ENCODE measurements at places on chromosomes 1 and 21.

DNA sequence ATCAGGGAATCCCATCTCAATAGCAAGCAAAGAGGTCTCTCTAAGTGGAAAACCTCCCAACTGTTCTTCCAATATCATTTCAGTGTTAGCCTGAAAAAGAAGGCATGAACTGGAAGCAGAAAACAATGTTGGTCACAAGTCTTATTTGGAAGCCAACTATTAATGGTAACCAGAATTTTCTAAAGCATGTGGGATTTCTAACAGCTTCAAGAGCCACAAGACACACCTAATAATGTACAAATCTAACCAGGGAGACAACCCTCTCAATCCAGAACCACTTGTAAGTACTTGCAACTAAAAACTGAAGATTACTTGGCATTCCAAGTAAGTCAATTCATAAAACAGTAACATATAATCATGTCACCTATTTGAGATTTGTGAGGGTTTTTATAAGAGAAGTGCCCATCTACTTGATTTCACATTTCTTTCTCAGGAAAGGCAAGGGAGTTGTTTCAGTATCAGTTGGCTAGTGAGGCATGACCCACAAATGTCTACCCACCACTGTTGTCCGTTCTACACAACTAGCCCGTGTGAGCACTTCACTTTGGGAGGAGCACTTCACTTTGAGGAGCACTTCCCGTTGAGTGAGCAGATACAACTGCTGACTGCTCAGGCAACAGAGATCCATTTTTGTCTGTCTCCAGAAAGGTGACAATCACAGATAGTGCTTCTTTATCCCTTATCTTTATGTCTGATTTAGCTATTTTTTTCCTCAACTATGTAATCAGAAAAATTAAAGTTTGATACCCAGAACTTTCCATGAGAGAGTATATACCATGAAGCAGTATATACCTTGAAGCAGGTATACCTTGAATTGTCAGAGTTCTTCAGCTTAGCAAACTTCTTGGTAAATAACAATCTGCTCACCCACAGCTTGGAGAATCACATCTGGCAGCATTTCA is 11.1 kb downstream of the STX6 start:
- DNase-seq: no peak

DNA sequence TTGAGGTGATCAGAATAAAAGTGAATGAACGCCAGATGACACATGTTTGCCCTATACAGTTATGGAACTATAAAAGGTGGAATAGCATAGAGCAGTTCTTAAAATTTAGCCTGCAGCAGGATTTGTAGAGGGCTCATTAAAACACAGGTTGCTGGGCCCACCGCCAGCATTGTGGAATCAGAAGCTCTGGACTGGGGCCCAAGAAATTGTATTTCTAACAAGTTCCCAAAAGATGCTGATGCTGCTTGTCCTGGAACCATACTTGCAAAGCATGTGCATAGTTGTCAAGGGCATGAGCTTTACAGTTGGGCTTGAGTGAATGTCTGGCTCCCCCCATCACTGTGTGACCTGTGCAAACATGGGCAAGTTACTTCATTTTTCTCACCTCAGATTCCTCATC is 37.5 kb upstream of the LRRC53 start:
- DNase-seq: no peak

DNA sequence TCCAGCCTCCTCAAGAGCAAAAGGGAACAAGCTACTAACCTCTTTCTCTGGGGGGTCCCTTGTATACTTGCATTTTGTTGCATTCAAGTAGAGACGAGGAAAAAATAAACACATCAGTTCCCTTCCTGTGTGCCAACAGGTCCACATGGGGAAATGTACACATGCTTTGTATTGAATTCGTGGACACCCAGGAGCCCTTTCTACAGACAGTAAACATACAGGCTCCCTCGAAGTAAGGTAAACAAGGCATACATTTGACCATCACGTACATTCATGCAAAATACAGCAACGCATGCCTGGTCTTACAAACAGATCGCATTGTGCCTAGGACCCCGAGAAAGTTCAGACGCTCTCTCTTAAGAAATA is 1.1 kb downstream of the KCND3 start:
- no peak for DNase-seq

DNA sequence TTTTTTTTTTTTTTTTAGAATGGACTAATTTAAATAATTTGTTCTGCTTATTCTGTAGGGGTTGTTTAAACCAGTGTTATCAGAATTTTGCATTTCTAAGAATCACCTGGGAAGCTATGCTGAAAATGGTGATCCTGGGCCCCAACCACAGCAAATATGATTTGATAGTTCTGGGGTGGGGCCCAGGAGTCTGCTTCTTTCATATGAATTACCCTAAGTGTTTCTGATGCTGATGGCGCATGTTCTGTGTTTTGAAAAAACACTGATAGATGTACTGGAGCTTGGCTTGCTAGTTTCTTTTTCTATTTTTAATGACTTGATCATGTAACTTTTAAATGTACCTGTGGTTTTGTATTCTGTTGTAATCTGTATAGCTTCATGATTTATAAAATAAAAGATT is 89.3 kb downstream of the CDC14A start:
- DNase-seq: no peak

DNA sequence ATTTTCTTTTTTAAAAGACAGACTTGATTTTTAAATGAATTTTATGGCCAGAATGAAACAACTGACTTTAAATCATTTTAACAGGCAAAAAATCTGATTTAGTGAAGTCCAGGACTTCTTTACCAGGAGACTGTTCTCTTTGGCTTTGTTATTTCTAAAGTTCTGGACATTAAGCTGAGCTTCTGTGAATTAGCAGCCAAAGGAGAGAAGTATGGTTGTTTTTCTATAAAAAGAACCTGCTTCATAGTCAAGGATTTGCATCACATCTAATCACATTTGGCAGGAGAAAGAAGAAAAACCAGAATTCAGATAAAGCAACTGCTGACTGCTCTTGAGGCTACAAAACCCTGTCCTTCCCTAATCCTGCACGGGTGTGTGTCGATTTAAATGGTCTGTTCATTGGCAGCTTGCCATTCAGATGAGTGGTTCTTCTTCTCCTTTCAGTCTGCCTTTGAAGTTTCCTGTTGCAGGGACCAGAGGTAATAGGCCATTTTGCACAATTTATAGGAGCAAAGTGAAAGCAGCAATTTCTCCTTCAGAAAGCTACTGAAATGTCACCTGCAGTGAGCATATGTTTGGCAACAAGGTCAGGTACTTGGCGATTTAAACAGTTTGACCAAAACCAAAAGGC is 215.4 kb downstream of the OLFM3 start:
- DNase-seq: no peak

DNA sequence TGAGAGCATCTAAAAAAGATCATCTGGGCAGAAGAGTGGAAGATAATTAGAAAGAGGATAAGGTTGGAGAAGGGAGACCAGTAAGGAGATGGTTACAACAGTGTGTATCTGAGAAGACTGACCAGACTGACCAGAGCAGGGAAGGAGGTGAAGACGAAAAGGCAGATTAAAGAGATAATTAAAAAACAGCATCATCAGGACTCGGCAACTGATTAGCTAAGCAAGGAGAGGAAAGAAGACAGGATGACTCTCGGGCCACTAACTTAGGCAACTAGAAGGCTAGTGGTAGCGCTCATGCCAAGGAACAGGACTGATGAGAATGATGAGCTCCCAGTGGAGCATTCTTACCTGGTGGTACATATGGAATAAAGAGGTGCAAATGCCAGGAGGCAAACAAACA is 3.9 kb downstream of the RBM34 start:
- DNase-seq: no peak

DNA sequence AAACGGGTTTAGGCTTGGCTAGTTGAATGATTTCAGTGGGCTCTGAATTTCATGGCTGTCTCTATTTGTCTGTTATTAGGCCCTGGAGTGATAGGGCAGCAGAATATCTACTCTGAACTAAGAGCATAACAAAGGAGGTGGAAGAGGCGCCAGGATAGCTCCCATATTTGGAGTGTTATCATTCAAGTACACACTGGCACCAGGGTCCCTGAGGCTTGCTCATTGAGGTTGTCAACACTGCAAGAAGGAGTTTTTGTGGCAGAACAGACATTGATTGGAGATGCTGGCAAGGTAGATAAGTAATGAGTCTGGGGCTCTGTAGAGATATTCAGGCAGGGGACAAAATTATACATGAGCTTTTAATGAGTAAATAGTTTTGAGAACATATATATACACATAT is 1748.4 kb downstream of the MRPL39 start:
- DNase-seq: no peak

- DNase-seq: no peak
Measured at GRCh38 chr1:224087286-224087794, 26.6 kb upstream of the FBXO28 start.

GRCh38 chr1:244413736-244414135 is 38.0 kb downstream of the ADSS2 start:
- no peak for DNase-seq

DNA sequence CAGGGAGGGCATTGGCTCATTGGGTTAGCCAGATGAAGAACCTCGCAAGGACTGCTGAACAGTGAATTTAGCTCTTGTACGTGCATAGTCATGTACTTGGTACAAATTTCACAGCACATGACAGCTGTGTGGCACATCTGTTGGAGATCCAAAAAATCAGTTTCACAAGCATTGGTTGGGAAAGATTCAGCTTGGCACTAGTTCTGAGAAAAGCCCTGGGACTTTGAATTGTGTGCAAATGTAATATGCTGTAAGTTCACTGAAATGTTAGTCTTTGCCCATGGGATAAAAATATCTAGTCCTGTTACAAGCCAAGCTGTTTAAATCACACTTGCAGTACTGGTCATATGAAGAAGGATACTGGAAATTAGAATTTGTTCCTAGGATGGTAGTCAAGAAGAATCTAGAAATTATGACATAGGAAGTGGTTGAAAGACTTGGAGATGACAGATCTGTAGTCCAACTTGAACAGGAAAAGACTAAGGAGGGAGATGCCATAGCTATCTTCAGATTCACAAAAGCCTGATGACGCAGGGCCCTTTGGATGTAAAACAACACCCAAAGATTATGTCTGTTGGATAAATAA is 19.2 kb downstream of the LAMC2 start:
- DNase-seq: no peak

- no peak for DNase-seq
Measured at GRCh38 chr1:77276941-77277340, 4.9 kb upstream of the AK5 start.

DNA sequence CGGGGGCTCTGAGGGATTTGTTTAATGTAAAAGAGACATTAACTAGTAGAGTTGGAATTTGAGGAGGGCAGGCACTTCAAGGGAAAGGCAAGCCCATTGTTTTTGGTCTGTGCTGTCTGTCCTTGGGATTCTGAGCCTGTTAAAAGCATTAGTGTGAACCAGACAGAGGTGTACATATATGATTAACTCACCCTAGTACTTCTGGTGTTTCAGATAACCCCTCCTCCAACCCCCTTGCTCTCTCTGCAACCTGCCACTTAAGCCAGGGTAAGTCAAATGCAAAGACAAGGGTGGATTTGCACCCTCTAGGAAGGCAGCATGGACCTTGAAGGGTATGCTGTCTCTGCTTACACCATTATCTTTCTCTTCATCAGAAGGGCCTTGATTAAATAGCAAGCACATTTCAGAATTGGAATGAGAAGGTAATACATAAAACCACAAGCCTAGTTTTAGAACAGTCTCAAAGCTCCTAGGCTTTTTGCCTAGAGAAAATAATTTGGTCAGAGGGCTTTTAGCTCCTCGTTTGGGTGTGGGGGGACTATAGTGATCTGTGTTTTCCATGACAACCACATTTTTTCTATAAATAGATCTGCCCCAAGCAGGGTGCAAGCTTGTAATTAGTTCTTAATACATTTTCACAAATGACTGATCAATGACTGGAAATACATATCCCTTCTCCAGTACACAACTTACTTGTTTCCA is 120.7 kb upstream of the SGIP1 start:
- no peak for DNase-seq

DNA sequence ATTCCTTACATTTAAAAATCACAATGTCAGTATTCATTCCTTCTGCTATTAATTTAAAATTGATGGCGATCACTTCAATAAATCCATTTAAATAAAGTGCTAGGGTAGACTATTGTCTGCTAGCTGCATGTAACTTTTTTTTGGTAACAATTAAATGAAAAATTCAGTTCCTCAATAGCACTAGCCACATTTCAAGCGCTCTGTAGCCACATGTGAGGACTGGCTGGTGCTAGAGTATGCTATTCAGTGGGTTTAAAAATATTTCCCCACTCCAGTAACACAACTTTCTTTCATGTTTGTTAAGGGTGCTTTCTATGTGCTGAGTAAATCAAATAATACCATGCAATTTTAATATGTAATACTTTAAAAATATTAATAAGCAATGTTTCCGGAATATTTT is 108.2 kb downstream of the LTN1 start:
- no peak for DNase-seq

DNA sequence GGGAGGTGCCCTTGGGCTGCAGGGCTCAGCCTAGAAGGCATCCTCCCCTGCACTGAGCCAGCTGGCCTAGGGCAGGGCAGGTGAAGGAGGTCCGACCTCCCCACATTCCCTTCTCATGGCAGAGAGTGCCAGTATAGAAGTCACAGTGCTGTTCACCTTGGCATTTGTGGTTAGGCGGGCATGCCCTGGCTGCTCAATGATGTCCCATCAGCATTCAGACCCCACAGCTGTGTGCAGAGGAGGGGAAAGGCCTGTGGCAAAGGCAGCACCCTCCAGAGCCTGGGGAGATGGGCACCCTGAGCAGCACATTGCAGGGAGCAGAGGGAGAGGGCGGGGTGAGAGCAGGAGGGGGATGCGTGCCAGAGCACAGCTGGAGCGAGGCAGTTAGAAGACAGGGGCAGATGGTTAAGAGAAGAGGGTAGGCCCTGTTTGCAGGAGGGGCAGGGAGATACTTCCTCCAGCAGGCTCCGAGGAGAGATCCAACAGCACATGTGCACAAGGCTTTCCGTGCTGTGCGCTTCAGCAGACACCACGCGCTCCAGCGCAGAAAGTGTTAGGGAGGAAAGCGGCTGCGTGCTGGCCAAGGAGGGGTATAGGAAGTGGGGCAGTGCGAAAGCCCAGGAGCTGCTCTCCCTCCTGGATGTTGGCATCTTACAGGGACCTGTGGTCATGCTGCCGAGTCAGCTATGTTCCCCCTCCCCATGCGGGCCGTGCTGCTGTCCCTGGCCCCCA is 43.7 kb upstream of the COL6A1 start:
- no peak for DNase-seq

DNA sequence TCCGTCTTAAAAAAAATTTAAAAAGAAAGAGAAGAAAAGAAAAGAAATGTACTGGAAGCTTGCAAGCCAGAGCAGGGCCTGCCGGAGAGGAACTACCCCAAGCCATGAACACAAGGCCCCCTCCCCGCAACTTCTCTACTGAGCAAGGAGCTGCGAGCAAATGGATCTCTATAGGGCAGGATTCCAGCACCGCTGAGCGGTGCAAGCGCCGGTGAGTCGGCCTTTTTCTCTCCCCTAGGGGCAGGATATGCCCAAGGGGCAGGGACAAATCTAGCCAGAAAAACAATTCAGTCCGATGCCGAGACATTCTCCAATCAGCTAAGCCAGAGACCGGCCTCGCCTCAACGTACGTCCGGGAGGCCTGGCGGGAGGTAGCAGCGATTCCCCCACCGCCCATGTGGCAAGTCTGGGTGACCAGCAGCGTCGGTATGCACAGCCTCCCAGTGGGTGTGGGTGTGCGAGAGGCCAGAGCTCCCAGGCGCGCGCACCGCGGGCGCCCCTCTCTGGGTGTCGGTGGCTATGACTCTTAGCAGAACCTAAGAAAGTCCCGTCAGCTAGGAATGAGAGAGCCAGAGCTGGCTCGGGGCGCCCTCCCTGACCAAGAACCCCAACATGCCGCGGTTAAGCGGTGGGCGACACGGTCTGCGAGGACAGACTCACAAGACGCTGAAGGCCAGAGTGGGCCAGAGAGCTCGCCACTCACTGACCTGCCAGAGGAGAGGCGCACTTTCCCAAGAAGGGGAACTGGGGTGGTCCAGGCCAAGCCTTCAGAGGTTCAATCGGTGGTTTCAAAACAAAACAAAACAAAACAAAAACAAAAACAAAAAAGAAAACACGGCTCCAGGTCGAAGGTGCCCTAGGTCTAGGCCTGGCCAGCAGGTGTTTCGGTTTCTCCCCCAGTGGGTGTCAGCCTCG is 1.9 kb downstream of the CSMD2 start:
- DNase-seq: no peak

Data from stimulated activated CD8-positive, alpha-beta memory T cell treated with anti-CD3 and anti-CD28 coated beads, Interleukin-15, amount 100 ng/mL, for 24 hours (primary cell).